ENCODE measurements at places on chromosomes 16 and 17. TPM values are rescaled to one million over a fixed set of nuclear protein-coding genes. Genes with fewer than 3 reads are reported as not detected.

GRCh38 chr17:45371414-45372324 lies 54.8 kb upstream of the MAP3K14 start:
- DNase-seq = peak; percentile 56

GRCh38 chr16:72464052-72464451 lies 292.1 kb upstream of the PMFBP1 start:
- DNase-seq = no peak

Gene KRT32
- not detected for total RNA-seq

DNA sequence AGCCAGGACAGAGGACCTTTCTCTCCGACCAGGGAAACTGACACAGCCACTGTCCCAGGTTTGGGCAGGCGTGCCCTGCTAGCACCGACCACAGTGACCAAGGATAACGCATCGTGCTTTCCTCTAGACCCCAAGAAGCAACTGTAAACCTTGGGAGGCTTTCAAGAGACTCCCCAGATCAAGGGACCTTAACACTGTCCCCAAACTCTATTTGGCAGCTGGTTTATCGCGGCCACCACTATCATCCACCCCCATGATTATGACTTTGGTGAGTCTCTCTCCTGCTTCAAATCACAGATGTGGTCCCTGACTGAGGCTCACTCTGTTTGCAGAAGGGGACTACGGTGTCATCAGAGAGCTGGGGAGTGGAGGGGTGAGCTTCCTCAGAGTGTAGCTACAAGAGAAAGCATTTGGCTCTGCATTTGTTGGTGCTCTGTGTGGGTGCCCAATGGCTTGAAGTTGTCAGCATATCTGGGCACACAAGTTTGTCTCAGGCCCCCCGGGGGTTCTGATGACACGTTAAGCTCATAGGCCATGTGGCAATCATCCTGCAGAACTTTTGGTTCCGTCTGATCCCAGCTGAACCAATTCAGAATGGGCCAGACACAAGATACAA lies 408.0 kb downstream of the SLC39A11 start:
- DNase-seq = no peak

DNA sequence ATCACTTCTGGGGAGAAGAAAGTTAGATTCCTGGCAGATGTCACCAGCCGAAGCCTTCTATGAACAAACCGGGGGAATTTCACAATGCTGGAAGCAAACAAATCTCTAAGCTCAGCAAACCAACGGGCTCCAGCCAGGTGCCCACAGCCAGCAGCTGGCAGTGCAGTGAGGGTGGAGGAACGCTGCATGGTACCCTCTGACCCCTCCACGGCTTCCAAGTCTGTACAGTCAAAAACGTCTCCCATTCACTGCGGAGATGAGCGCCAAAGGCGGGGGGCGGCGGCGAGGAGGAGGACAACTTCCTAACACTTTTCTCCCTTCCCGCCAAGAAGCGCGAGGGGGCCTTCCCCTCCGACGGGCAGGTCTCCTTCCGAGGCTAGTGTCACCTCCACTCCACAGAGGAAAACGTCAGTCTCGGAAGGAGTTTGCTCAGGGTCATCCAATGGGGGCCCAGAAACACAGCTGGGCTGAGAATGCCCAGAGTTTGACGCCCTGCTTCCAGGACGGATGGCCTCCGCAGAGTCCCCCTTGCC lies 924 bp downstream of the ZNF598 start:
- DNase-seq = no peak

DNA sequence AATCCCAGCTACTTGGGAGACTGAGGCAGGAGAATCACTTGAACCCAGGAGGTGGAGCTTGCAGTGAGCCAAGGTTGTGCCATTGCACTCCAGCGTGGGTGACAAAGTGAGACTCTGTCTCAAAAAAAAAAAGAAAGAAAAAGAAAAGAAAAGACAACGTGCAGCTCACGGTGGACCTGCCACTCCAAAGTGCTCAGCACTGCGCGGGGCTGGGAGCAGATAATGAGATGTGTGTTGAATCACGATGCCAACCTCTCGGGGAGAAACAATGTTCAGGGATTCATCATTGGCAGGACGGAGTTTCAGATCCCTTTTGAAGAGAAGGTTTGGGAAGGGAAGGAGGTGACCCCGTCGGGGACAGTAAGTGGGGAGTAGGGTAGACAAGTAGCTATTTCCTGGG lies 19.2 kb downstream of the WFDC1 start:
- DNase-seq = no peak

GRCh38 chr17:74610108-74610507 lies 13.4 kb downstream of the CD300E start:
- DNase-seq = no peak

- no peak for DNase-seq
These were observed 4.4 kb downstream of the TRAP1 start for GRCh38 chr16:3712861-3713372.

Gene LAT
- total RNA-seq = 2.3 TPM

- DNase-seq = no peak
These were observed 53.6 kb upstream of the SDK2 start for GRCh38 chr17:73697872-73698271.

DNA sequence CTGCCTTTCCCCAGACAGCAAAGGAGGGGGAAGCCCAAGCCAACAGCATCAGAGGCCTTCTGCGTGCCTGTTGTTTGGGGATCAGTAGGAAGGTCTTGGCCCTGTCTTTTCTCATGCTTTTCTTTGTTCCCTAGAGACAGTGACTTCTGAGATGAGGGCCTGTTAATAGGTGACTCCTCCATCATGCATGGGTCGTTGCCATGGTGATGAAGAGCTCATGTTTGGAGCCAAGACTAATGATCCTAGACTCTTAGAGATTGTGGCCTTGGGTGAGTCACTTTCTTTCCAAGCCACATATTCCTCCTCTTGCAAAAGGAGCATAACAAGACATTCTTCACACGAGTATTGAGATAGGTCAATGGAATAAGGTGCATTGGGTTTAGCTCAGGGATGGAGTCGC lies 201.1 kb upstream of the ASIC2 start:
- no peak for DNase-seq

- no peak for DNase-seq
These were observed 4.2 kb downstream of the IRX3 start for GRCh38 chr16:54282202-54282927.

Gene AATK
- total RNA-seq = 7.3 TPM

Gene ZNF594
- total RNA-seq = 3.5 TPM

DNA sequence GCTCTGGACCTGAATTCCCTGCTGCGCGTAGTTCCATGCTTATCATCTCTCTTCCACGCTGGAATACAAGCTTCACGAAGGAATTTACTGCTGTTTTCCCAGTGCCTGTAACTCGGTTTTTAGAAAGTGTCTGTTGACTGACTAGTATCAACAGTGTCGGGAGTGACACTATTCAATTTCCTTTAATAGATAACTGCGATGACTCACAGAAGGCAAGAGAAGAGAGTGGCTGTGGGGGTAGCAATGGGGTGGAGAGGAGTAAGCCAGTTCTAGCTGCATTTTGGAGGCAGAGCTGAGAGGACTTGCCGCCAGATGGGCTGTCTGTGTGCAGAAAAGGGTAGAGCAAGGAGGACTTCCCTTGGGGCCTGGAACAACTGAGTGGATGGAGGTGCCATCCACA lies 25.2 kb downstream of the B4GALNT2 start:
- no peak for DNase-seq

DNA sequence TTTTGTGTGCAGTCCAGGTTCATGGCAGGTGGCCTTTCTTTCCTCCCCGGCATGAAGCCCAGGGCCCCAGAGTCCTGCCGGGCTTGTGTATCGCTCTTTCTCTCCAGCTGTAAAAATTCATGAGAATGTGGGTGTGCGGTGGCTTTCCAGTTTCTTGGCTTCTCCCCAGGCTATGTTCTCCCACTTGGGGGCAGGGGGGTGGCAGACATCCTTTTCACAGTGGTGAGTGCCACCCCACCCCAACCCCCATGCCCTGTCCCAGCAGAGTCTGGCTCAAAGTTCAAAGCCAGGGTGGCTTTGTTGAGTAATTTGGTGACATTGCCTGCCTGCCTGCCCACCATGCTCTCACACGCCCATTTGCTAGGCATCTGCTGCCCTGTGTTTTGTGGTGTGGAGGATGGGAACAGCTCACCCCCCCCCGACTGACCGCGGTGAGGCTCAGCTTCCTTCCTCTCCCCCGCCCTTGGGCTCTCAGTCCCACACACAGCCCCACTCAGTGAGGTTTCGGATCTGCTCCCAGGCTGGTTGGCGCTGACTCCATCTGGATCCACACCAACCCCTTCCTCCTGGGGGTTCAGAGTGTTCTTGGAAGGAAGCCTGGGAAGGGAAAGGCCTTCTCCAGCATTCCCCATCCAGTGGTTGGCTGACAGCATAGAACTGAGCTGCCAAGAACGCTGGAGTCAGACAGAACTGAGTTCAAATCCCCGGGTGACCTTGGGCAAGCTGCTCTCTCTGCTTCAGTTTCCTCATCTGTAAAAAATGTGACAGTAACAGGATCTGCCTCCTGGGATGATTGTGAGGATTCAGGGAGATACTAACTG lies 36.0 kb downstream of the CHD9 start:
- DNase-seq = peak; percentile 75

Gene SLC16A13
- 7.9 TPM for total RNA-seq

DNA sequence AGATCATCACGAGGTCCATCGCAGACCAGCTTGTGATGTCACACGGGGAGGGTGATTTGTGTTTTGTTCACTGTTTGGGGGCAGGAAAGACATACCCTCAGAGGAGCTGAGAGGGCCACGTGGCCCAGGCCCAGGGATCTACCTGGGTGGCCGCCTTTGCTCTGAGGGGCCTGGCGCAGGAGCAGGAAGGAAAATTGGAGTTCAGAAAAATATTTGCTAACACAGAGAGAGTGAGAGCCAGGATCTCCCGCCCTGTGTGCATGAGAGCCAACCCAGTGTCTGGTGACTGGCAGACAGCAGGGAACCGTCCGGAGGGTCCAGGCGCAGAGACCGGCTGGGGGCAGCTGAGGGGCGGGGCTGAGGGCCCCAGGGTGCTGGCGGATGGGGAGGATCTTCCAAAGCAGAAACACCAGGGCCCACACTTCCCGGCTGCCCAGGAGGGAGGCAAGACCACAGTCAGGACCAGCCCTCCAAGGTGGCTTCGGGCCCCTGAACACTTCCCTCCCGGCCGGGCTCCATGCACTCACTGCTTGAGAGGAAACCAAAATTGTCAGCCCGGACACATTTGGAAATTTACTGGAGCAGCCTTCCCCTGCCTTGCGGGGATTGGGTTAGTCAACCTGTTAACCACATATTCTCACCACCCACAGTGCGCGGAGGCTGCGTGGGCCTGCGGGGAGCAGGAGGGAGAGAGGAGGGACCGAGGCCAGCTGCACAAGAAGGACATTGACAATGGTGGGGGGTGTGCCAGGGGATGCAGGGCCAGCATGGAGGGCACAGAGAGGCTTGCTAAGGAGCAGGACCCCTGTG lies 52.6 kb downstream of the RBFOX3 start:
- DNase-seq = no peak

GRCh38 chr16:23668873-23669272 lies 9.8 kb upstream of the PLK1 start:
- DNase-seq = no peak

Gene DHRS7C
- total RNA-seq = not detected

DNA sequence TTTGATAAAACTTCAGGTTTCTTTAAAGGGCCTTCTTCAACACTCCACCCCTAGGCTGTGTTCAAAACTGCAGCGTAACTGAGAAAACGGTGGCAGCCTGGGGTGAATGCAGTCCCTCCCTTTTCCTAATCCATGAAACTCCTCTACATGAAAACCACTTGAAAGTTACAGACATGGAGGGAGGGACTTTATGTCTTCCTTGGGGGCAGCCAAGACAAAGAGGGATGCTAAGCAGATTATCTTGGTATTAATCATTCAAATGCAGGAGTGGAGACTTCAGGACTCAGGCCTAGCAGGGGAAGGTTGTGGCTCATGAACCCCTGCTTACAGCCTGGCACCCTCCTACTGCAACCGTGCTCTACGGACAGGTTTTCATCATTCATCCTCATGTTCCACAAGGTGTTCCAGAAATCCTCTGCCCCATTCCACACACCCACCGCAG lies 46.8 kb downstream of the RNF112 start:
- DNase-seq = no peak

Gene SCRN2
- 35.9 TPM for total RNA-seq

Gene ASPA
- total RNA-seq = not detected

DNA sequence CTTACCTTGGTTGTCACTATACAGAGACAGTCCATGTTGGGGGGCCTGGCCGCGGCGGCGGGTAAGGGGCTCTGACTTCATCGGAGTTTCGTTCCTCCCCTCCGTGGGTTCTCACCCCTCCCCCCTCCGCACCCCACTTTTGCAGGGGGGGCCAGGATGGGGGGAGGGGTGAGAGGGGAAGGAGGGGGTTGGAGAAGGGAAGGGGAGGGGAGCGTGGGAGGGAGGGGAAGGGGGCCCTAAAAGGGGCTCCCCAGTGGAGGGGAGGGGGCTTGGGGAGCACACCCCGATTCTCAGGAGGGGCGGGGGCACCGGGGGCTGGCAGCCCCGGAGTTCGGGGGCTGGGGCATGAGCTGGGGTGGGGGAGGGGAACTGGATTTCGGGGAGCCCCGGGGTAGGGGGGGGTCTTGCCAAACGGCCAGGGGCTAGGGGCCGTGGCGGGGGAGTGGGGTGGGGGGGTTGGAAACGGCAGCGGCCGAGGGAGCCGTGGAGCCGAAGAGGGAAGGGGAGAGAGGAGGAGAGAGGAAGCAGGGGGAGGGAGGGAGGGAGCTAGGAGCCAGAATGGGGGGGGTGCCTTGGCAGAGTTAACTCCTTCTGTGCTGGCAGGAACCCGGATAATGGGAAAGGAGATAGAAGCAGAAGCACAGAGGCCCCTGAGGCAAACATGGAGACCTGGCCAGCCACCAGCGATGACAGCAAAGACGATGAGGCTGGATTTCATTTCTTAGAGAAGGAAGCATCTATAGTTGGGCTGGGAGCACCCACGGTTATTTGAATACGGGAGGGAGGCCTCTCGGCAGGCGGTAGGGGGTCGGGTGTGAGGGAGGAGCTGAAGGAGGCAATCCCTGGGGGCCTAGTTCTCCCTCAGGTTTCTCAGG lies 2.3 kb downstream of the DLG4 start:
- DNase-seq = no peak

Gene TEX19
- total RNA-seq = not detected

Gene TMEM98
- total RNA-seq = 115 TPM

GRCh38 chr17:55283256-55283965 lies 18.7 kb downstream of the HLF start:
- no peak for DNase-seq

Gene RAB26
- total RNA-seq = 1.3 TPM

DNA sequence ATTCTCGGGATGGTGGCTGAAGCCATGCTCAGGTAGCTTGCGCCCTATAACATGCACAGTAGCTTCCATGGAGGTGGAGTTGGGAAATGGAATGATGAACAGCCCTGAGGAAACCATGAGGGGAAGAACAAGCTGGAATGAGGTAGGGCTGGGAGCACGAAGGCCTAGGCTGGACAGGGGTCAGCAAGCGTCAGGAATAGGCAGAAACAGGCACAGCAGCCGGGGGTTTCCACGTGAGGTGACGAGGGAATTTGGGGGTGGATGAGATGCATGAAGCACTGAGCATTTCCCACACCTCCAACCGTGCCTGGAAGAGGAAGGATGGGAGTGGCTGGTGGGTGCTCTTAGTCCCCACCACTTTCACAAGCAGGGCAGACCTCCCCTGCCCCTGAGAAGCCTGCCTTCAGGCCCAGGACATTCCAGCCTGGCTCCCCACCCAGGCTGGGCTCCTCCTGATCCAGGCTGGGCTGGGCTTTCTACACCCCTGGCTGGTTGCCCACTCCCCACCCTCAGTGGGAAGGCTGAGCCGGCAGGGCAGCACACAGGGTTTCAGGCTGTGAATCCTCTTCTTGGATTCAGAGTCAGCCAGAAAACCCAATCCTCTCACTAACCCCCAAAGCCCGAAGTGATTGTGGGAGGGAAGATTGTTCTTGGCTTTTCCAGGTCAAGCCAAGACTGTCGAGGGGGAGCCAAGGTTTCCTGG lies 21.9 kb downstream of the PLEKHG4 start:
- DNase-seq = no peak

Data from glomerular endothelial cell (primary cell).